ENCODE measurements at places on chromosomes 3 and 15.

- no peak for DNase-seq
Observed at GRCh38 chr15:40618906-40619305, 24.9 kb downstream of the KNL1 start.

- no peak for DNase-seq
Observed at GRCh38 chr3:183653209-183654064, 18.0 kb downstream of the KLHL24 start.

GRCh38 chr15:72184165-72184811 lies 13.3 kb downstream of the GRAMD2A start:
- DNase-seq, result peak; percentile 74

DNA sequence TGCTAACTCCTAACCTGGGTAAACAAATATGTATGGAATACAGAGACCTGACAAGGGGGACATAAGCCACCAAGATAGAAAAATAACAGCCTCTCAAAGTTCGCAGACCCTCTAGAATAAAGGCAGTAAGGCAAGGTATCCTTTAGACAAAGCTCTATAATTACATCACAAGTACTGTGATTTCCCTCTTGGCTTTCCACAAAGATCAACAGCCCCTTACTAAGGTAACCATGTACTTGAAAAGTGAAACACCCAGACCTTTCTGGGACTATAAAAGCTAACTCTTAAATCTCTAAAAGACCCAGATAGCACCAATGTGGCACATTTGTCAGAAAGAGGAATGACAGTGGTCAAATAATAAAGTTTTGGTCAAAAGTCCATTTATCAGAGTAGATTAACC lies 51.9 kb downstream of the TBL1XR1 start:
- no peak for DNase-seq

- peak; percentile 33 for DNase-seq
Observed at GRCh38 chr3:44237665-44238064, 4.0 kb upstream of the TOPAZ1 start.

- no peak for DNase-seq
Observed at GRCh38 chr15:81029414-81030300, 28.9 kb downstream of the TLNRD1 start.

DNA sequence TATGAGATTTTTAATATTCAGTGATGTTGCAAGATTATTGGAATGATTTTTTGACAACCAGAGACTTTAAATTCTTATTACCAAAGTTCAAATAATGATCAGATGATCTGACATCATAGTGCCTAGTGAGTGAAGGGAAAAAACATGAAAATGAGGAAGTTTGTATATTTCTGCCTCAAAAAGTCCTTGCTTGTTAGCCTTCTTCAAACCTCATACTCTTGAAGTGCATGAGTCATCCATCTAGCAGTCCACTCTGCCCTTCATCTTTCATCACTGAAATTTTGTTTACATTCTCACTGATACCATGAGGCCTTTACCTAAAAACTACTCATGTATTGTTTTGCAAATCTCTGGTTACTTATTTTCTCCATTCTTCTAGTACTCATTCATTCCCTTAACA lies 23.9 kb upstream of the OR5H6 start:
- no peak for DNase-seq

Data from H9 (cell line).